ENCODE measurements at places on chromosomes 3 and 15.
A peak's percentile ranks its signal among the peaks of the same experiment; 100 is the strongest.

GRCh38 chr3:5187920-5188418, 462 bp downstream of the EDEM1 start:
- no peak for DNase-seq

- no peak for DNase-seq
These were observed 361.9 kb upstream of the ICE2 start for GRCh38 chr15:60840703-60841411.

DNA sequence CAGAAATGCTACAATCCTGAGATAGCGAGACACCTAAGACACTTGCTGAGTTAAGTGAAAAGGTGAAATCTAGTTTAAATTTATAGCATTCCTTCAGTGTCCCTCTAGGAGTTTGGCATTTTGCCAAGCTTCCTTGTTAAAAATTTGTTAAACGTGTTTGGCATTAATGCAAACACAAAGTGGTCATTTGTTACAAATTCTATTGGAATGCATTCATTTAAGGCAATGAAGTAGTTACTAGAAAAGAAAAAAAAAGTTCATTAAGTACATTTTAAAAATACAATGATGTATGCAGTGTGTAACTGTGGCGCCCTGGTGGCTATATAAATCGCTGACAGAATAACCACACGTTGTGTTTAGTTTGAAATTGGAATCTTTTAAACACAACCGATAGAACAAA, 31.3 kb upstream of the WNT5A start:
- DNase-seq = no peak

DNA sequence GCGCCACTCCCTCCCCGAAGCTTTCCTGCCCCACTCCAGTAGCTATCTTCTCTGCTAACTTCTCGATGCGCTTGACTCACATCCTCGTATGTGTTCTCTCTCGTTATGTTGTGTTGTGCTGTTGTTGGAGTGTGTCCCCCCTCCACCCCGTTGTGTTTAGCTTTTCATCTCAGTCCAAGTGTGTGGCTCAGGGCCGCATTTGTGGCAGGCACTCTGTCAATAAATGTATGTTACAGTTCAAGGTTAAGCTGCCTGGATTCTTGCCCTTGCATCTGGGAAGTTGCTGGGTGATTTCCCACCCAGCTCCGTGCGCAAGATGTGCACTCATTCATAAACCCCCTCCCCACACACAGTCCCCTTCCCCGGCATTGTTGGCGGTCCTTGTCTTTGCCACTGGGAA, 71.9 kb downstream of the PGPEP1L start:
- DNase-seq = no peak

DNA sequence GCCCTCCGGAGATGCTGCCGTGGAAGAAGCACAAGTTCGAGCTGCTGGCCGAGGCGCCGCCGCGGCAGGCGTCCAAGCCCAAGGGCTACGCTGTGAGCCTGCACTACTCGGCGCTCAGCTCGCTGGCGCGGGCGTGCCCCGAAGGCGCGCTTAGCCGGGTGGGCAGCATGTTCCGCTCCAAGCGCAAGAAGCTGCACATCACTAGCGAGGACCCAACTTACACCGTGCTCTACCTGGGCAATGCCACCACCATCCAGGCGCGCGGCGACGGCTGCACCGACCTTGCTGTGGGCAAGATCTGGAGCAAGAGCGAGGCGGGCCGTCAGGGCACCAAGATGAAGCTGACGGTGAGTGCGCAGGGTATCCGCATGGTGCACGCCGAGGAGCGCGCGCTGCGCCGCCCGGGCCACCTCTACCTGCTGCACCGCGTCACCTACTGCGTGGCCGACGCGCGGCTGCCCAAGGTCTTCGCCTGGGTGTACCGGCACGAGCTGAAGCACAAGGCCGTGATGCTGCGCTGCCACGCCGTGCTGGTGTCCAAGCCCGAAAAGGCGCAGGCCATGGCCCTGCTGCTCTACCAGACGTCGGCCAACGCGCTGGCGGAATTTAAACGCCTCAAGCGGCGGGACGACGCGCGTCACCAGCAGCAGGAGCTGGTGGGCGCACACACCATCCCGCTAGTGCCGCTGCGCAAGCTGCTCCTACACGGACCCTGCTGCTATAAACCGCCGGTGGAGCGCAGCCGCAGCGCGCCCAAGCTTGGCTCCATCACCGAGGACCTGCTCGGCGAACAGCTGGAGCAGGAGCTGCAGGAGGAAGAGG, 1.3 kb downstream of the FAM43A start:
- peak; percentile 19 for DNase-seq

DNA sequence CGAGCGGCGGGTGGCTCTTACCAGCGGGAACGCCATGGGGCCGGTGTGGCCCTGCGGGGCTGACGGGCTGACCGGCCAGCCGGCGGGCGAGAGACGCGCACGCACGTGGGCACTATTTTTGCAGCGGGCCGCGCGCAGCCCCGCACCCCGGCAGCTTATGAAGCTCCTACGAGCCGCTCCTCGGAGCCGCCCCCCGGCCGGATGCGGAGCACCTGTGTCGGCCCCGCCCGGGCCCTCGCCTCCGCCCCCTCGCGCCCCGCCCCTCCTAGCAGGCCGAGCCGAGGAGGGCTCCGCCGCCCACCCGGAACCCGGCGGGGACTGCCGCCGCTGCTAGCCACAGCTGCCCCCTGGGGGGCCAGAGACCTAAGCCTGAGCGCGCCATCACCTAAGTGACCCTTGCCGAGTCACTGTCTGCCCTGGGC, 683 bp upstream of the CPEB1 start:
- DNase-seq = no peak

DNA sequence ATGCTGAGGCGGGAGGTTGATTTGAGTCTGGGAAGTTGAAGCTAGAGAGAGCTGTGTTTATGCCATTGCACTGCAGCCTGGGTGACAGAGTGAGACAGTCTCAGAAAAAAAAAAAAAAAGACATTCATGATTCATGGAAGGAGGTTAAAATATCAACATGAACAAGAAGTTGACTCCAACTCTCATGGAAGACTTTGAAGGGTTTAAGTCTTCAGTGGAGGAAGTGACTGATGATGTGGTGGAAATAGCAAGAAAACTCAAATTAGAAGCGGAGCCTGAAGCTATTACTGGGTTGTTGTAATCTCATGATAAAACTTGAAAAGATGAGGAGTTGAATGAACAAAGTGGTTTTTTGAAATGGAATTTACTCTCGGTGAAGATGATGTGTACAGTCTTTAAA, 491.8 kb downstream of the SQOR start:
- DNase-seq = no peak

DNA sequence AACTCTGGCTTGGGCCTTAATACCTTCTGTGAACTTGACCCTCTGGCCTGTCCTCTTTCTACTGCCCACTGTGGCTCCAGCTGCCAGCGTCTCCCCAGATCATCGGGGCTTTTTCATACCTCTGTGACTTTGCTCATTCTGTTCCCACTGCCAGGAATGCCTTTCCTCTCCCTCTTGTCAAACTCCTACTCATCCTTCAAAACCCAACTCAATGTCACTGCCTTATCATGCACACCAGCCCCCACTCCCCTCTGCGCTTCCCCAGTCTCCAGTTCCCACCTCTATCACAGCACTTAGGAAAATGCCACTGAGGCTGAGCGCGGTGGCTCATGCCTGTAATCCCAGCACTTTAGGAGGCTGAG, 4.9 kb downstream of the ANPEP start:
- DNase-seq = no peak

DNA sequence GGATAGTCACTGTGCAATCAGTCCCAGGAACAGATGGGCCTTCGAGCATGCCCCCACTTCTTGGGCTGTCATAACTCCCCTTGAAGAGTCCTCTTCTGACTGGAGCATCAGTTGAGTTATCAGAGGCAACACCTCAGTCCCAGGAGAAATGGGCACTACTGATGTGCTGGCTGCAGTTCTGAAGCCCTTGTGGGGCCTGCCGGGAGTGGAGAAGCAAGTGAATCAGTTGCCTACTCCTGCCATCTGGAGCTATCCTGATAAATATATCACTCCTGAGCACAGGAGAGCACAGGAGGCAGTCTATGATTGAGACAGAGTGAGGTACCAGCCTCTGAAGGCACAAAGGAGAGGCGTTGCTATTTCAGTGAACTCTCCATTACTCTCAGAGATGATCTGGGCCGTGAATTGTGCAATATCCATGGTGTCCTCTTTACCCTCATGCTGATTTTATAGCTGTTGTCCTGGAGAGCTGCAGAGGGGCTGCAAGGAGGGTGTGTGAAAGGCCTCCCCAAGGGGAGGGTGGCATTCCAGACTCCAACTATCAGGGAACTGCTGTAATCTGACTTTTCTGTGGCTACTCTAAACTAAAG, 344.2 kb upstream of the ROPN1 start:
- DNase-seq = no peak

GRCh38 chr3:141413391-141413790, 45.1 kb downstream of the ZBTB38 start:
- no peak for DNase-seq

- no peak for DNase-seq
These were observed 78.7 kb downstream of the ATP1B3 start for GRCh38 chr3:141955175-141955574.

- DNase-seq = no peak
These were observed 4.3 kb upstream of the COPG1 start for GRCh38 chr3:129245141-129245540.

GRCh38 chr15:35928847-35929246, 382.9 kb upstream of the DPH6 start:
- DNase-seq = no peak

DNA sequence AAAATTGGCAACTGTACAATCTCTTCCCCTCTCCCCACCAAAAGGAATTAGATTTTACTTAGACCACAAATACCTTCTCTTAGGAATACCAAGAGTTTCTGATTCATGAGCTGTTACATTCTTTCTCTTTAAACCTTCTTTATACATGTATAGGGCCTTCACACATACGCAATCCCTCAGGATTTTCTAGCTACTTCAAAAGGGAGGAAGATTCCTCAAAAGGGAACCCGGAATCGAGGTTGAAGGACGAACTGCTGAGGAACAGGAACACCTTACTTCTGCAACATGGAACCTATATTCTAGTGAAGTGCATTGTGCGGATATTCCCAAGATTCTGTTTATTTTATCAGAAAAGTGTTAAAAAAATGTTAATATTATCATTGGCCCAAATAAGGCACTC, 52.3 kb downstream of the GABRB3 start:
- DNase-seq = no peak

DNA sequence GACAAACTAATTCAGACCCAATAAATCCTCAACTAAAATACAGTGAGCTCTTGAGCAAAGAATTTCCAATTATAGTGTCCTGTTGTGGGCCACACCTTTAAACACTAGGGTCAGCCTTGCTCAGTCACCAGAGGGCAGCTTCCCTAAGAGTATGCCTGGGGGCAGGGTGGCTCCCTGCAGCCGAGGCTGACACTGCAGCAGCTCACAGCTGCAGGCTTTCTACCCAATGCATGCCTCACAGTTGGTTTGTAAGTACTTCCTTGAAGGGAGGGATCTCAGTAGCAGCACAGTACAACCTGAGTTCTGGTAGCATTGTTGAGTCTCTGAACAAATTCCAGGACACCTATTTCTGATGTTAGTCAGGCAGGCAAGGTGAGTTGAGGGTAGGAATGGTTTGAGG, 335.6 kb downstream of the TUSC7 start:
- no peak for DNase-seq

DNA sequence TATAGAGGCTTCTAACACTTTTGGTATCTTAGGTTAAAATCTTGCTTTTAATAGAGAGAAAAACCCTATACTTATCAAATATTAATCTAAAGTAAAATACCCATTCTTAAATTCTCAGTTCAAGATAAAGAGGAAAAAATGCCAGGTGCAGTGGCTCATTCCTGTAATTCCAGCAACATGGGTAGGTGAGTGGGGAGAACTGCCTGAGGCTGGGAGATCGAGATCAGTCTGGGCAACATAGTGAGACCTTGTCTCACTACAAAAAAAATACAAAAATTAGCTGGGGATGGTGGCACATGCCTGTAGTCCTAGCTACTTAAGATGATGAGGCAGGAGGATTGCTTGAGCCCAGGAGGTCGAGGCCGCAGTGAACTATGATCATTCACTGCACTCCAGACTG, 135.8 kb downstream of the CLASP2 start:
- no peak for DNase-seq

GRCh38 chr3:182793663-182794454, 555 bp downstream of the ATP11B start:
- peak; percentile 23 for DNase-seq

DNA sequence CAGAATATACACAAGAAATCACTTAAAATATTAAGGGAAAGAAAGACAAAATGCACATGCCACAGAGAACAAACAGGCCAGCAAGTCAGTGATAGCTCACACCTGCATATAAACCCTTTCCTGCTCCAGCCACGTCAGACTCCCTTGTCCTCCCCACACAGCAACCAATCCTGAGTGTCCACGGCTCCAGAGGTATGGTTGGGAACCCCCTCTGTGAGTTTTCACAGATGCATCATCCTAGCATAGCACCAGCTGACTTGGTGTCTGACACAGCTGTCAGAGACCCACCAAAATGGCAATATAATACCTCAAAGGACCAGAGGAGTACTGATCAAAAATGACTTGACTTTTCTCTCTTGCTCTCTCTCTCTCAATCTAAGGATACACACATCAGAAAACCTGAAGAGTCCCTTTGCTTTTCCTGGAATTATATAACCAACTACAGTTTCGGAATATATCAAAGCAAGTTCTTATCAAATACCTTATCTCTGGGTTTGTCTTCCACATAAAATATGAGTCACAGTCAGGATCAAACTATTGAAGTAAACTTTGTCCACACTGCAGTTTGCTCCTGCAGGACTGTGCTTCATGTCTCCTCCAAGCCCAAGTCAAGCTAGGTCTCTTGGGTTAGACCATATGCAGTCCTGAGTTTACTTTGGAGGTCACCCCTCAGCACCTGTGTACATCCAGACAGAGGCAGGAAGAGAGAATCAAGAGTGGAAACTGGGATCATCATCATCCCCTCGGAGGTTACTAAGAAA, 187.1 kb upstream of the THBS1 start:
- DNase-seq = no peak

DNA sequence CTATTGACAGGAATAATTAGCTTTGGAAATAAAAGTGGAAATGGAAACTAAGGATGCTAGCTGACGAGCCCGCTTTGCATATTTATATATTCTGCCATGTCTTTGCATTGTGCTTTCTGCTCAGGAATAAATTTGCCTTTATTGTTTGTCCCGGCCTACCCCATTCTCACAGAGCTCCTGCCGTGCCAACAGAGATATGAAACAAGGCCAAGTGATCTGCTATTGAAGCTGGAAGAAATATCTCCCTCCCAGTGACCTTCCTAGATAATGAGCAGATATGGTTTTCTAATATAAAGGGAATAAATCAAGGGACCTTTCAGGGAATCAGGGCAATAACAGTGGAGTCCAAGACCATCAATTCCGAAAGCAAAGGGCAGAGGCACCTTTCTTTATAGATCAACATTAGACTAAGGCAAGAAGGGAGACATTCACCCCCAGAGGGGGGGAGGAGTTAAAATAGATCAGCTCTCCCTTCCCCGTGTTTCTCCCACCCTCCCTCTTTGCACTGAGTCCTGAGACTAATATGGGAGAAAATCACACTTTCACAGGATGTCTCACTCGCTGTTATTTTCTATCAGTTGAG, 664.6 kb downstream of the AGBL1 start:
- no peak for DNase-seq

DNA sequence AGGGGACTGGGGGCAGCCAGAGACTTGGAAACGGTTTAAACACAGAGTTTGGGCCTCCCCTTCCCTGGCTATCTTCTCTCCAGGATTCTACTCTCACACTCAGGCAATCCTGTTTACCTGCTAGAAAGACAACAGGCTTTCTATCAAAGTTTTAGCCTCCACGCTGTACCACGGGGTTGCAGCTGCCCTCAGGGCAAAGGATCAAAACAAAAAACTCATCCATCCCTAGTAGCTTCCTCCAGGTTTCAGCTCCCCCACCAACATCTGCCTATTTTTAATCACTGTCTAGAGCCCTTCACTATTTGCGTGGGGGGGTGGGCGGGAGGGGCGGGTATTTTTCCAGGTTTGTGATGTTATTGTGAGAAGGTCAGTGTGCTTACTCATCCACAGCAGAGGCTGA, 286.8 kb upstream of the TRIM42 start:
- DNase-seq = no peak

All from NCI-H1092 treated with DMSO at 0.1 percent for 48 hours (cell line).